Activated CD4-positive, alpha-beta memory T cell treated with anti-CD3 and anti-CD28 coated beads, Interleukin-2, amount 10 ng/mL, durations not matched to agents 7 days and 5 days (primary cell): ENCODE measurements at places on chromosomes 2 and 18. TPM values are rescaled to one million over a fixed set of nuclear protein-coding genes. Genes with fewer than 3 reads are reported as not detected.

The NDC80 gene
- 78.9 TPM for total RNA-seq

The PDE1A gene
- not detected for total RNA-seq

The ARHGAP15 gene
- total RNA-seq: 167 TPM

DNA sequence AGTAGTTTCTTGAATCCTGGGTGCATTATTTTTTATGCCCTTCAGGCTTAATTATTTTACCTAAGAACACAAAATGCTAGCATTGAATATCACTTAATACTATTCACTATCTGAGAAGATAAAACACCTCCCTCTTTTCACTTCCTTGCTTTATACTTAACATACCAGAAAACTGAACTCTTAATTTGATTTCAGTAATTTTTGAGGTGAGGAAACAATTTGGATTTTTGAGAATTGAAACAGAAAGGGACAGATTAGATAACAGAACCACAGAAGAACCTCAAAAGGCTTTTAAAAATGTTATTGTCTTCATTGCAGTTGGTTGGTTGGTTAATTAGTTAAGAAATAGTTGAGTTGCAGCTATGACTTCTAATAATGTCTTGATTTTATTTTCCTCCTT, 69.5 kb downstream of the GPD2 start:
- H3K4me1 ChIP-seq: peaks cover 14% of the 10 kb centered on the region
- no peak overlapping the region for H3K27ac ChIP-seq
- H3K27me3 ChIP-seq: no peaks in the 10 kb centered on the region
- H3K36me3 ChIP-seq: peaks cover 3% of the 10 kb centered on the region

GRCh38 chr2:110852051-110852450, 119.7 kb downstream of the ACOXL start:
- H3K27ac ChIP-seq: peak overlapping the region; percentile 76
- no peak overlapping the region for H3K4me3 ChIP-seq

GRCh38 chr18:63311118-63312018, 8.2 kb downstream of the BCL2 start:
- no peak overlapping the region for H3K27ac ChIP-seq
- H3K4me3 ChIP-seq: no peak overlapping the region
- H3K27me3 ChIP-seq: no peaks in the 10 kb centered on the region
- H3K4me1 ChIP-seq: peaks cover 84% of the 10 kb centered on the region
- DNase-seq: no peak
- H3K36me3 ChIP-seq: peaks cover 80% of the 10 kb centered on the region

The ACVR1C gene
- total RNA-seq: 1.6 TPM

- no peak overlapping the region for H3K27ac ChIP-seq
- no peaks in the 10 kb centered on the region for H3K27me3 ChIP-seq
- H3K4me3 ChIP-seq: no peak overlapping the region
Measured at GRCh38 chr2:2851316-2851715, 520.2 kb upstream of the MYT1L start.

The CENPA gene
- 43.1 TPM for total RNA-seq

The EIF2AK3 gene
- total RNA-seq: 31.5 TPM

- no peaks in the 10 kb centered on the region for H3K27me3 ChIP-seq
- no peak overlapping the region for H3K4me3 ChIP-seq
- DNase-seq: no peak
- H3K4me1 ChIP-seq: peaks cover 2% of the 10 kb centered on the region
- no peaks in the 10 kb centered on the region for H3K36me3 ChIP-seq
Measured at GRCh38 chr18:23337599-23338444, 115.3 kb upstream of the RIOK3 start.

- H3K4me3 ChIP-seq: no peak overlapping the region
- H3K27me3 ChIP-seq: no peaks in the 10 kb centered on the region
- H3K27ac ChIP-seq: no peak overlapping the region
- H3K4me1 ChIP-seq: no peaks in the 10 kb centered on the region
Measured at GRCh38 chr2:165575044-165575615, 105.6 kb downstream of the CSRNP3 start.

- no peak for DNase-seq
- H3K36me3 ChIP-seq: peaks cover 79% of the 10 kb centered on the region
- H3K4me3 ChIP-seq: no peak overlapping the region
Measured at GRCh38 chr2:219234331-219234730, 4.7 kb downstream of the ANKZF1 start.

DNA sequence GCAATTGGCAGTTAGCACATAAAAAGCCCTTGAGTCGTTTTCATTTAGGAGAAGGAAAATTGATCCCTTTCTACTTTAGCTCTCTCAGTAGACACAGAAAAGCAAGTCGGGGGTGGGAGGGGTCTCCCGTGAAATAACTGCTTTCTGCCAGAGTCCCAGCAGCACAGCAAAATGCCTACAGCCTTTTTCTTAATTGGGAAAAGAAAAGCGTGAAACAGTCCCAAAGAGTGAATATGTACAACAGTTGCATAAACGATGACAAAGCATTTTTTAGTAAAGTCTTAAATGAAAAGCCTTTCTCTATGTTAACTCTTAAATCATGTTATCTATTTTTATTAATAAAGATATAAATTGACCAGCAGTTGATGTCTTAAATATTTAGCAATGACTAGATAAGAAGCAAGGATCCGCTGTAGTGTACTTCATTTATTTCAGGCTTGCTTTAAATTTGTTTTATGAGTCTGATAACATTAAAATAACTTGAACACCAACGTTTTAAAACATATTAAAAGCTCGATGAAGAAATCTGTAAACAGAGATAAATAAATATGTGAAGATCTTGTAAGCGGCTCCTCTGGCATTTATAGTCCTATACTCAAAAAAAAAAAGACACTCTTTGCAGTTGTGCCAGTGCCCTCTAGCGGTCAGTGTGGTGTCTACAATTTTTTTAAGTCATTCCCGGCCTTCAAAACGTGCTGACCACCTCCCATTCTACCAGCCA, 42.3 kb upstream of the ATIC start:
- no peak overlapping the region for H3K4me3 ChIP-seq
- no peaks in the 10 kb centered on the region for H3K4me1 ChIP-seq
- DNase-seq: peak; percentile 51
- H3K36me3 ChIP-seq: no peaks in the 10 kb centered on the region
- no peaks in the 10 kb centered on the region for H3K27me3 ChIP-seq

The SLC9A2 gene
- total RNA-seq: not detected

The TGIF1 gene
- total RNA-seq: 24.7 TPM

- no peak for DNase-seq
- no peaks in the 10 kb centered on the region for H3K36me3 ChIP-seq
- H3K27me3 ChIP-seq: no peaks in the 10 kb centered on the region
- H3K4me1 ChIP-seq: no peaks in the 10 kb centered on the region
- H3K27ac ChIP-seq: no peak overlapping the region
- H3K4me3 ChIP-seq: no peak overlapping the region
Measured at GRCh38 chr18:22084547-22084946, 84.8 kb upstream of the GATA6 start.

DNA sequence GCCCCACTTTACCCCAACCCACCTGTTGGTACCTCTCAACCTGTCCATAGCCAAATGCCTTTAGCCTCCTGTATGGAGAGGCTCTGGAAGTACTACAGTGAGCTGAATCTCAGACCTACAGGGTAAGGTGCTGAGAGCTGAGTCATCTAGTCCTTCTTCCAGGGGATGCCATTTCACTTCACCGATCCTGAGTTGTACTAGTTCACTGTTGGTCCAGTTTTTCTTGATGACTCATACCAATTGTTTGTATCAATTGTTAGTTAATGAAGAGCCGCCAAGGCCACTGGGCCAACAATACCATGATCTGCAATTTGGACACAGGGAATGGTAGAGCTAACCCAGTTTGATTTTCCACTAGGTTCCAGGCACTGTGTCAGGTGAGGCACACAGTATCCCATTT, 257.0 kb downstream of the CLIP4 start:
- DNase-seq: no peak
- H3K4me1 ChIP-seq: no peaks in the 10 kb centered on the region
- no peaks in the 10 kb centered on the region for H3K36me3 ChIP-seq
- no peak overlapping the region for H3K27ac ChIP-seq

DNA sequence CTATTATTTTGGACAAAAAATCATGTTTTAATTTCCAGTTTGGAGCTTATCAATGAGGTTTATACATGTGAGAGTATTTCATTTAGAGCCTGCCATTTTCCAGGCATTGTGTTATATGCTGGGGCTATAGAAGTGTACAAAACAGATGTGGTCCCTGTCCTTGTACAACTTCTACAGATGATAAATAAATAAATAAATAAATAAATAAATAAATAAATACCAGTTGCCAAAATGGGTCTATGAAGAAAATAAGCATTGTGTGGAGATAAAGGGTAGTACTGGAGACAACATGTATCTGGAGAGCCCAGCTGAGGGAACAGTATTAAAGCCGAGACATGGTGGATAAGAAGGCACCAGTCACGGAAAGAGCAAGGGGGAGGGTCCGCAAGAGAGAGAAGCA, 210.0 kb downstream of the SS18 start:
- H3K4me3 ChIP-seq: no peak overlapping the region
- H3K27ac ChIP-seq: no peak overlapping the region
- H3K36me3 ChIP-seq: no peaks in the 10 kb centered on the region

The INPP5D gene
- 157 TPM for total RNA-seq

DNA sequence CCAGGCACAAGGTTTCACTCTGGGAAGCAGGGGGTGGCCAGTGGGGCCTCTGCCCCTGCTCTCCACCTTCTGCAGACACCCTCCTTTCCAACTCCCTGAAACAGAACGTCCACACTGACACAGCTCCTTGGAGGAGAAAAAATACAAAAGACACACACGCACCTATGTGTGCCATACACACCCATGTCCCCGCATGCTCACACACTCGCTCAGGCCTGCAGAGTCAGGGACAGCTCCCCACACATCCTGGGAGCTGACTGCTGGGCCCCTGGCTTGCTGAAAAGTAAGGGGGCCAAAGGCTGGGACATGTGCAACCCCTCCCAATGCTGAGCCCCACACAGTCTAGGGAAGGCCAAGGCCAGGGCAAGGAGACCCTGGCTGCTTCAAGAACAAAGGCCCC, 200.5 kb downstream of the TNS1 start:
- no peak overlapping the region for H3K4me3 ChIP-seq
- no peaks in the 10 kb centered on the region for H3K36me3 ChIP-seq
- DNase-seq: no peak
- no peaks in the 10 kb centered on the region for H3K27me3 ChIP-seq
- H3K27ac ChIP-seq: no peak overlapping the region

- no peak for DNase-seq
- H3K36me3 ChIP-seq: no peaks in the 10 kb centered on the region
- peaks cover 4% of the 10 kb centered on the region for H3K4me1 ChIP-seq
Measured at GRCh38 chr2:65545837-65546805, 113.7 kb upstream of the SPRED2 start.

DNA sequence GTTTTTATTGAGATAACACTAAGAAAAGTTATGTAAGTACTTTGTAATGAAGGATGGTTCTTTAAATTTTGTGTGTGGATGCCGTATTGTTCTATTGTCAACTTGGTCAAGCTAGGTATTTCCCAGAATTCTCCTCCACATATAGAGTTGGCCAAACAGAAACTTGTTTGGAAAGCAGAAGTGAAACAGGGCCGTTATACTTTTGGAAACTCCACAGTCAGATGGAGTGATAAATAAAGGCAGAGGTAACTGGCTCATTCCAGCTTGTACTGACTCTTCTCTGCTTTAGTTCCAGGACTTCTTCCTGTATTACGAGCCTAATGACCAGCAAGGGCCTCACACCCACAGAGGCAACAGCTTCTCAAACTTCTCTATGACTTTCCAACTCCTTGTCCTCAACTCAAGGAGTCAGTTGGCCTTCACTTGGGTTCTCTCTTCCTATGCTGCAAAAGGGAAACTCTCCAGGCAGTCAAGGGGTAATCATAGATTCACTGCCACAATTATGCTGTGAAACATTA, 16.4 kb upstream of the STARD7 start:
- H3K4me3 ChIP-seq: no peak overlapping the region
- H3K4me1 ChIP-seq: peaks cover 9% of the 10 kb centered on the region
- no peak for DNase-seq
- H3K27me3 ChIP-seq: no peaks in the 10 kb centered on the region
- peaks cover 3% of the 10 kb centered on the region for H3K36me3 ChIP-seq

- H3K27ac ChIP-seq: no peak overlapping the region
- H3K36me3 ChIP-seq: no peaks in the 10 kb centered on the region
- H3K4me3 ChIP-seq: no peak overlapping the region
- H3K4me1 ChIP-seq: peaks cover 6% of the 10 kb centered on the region
- no peaks in the 10 kb centered on the region for H3K27me3 ChIP-seq
Measured at GRCh38 chr2:28688818-28689217, 62.8 kb upstream of the PPP1CB start.

DNA sequence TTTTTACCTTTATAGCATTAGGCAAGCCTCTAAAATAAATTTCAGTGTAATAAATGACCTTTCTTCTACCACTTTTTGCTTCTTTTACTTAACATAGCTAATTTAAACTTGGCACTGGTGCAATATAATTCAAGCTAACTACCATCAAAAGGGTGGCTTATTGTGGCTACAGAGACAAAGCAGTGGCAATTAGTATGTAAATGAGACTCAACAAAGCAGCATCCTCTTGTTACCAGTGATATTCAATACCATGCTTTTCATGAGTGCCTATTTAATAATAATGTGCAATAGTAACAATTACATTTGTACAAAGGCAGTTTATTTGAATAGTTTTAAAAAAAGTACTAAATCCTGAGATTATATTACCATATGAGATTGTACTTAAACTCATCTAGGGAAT, 93.4 kb downstream of the SOS1 start:
- H3K27ac ChIP-seq: no peak overlapping the region
- H3K4me3 ChIP-seq: no peak overlapping the region
- H3K4me1 ChIP-seq: peaks cover 4% of the 10 kb centered on the region
- H3K27me3 ChIP-seq: no peaks in the 10 kb centered on the region

- DNase-seq: no peak
- H3K27ac ChIP-seq: peak overlapping the region; percentile 7
- peaks cover 51% of the 10 kb centered on the region for H3K4me1 ChIP-seq
- peaks cover 39% of the 10 kb centered on the region for H3K36me3 ChIP-seq
- H3K27me3 ChIP-seq: no peaks in the 10 kb centered on the region
Measured at GRCh38 chr2:28250006-28250405, 142.7 kb upstream of the FOSL2 start.

GRCh38 chr2:111986116-111986900, 68.8 kb upstream of the TMEM87B start:
- no peaks in the 10 kb centered on the region for H3K27me3 ChIP-seq
- no peaks in the 10 kb centered on the region for H3K36me3 ChIP-seq
- H3K4me1 ChIP-seq: peaks cover 24% of the 10 kb centered on the region
- DNase-seq: no peak
- no peak overlapping the region for H3K27ac ChIP-seq

GRCh38 chr18:34773378-34773777, 63.3 kb downstream of the DTNA start:
- no peaks in the 10 kb centered on the region for H3K4me1 ChIP-seq
- H3K4me3 ChIP-seq: no peak overlapping the region
- no peak overlapping the region for H3K27ac ChIP-seq
- no peaks in the 10 kb centered on the region for H3K36me3 ChIP-seq
- no peak for DNase-seq

DNA sequence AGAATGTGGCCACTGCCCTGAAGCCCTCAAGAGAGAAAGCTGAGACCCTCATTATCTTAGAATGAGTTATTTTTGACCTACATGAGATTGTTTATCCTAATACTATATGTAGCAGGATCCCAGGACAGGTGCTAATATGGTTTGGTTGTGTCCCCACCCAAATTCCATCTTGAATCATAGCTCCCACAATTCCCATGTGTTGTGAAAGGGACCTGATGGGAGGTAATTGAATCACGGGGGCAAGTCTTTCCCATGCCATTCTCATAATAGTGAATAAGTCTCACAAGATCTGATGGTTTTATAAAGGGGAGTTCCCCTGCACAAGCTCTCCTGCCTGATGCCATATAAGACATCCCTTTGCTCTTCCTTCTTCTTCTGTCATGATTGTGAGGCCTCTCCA, 76.8 kb downstream of the CCBE1 start:
- no peak overlapping the region for H3K27ac ChIP-seq
- H3K4me1 ChIP-seq: no peaks in the 10 kb centered on the region
- no peak overlapping the region for H3K4me3 ChIP-seq
- no peak for DNase-seq
- peaks cover 2% of the 10 kb centered on the region for H3K27me3 ChIP-seq

- H3K27ac ChIP-seq: no peak overlapping the region
- no peaks in the 10 kb centered on the region for H3K27me3 ChIP-seq
- H3K36me3 ChIP-seq: no peaks in the 10 kb centered on the region
- no peak overlapping the region for H3K4me3 ChIP-seq
Measured at GRCh38 chr2:167471332-167471731, 583.1 kb downstream of the XIRP2 start.

The LBH gene
- 105 TPM for total RNA-seq
